ENCODE measurements at places on chromosomes 12 and 14.

DNA sequence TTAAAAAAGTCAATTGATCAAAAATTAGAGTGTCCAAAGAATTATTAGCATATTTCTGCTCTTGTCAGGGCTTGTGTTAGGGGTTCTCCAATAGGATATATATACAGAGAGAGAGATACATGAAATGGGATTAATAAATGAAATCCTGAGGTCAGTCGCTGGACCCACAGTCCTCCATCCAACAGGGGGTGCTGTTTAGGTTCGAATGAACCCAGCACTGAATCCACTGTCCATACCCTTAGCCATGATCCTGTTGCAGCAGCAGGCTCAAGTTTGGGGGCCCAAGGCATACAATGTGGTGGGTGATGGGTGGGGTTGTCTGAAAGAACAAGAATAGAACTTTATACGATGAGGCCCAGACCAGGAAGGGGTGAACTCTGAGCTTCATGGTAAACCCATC lies 780 bp upstream of the MYO1H start:
- no peak for DNase-seq

DNA sequence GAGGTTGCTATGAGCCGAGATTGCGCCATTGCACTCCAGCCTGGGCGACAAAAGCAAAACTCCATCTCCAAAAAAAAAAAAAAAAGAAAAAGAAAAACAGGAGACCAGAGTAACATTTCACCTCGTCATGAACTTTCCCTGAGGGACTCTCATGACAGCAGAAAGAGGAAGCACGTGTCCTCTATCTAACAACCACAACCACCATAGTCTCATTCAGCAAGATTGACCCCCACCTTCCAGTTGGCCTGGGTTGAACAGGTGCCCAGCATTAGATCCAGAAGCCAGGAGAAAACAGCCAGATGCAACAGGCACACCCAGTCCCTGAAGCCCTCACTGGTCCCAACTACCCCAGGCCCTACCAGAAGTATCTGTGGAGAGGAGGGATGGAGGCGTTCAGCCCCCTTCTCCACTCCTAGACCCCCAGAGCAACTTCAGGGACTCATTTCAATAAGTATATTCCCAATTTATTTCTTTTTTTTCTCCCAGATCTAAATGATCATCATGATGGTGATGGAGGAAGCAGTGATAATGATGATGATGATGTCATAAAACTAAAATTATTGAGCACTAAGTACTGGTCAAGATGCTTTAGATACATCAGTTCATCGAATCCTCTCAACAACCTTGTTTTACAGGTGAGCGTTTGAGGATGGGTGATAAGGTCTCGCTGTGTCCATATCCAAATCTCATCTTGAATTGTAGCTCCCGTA lies 235.0 kb downstream of the EFCAB11 start:
- no peak for DNase-seq

DNA sequence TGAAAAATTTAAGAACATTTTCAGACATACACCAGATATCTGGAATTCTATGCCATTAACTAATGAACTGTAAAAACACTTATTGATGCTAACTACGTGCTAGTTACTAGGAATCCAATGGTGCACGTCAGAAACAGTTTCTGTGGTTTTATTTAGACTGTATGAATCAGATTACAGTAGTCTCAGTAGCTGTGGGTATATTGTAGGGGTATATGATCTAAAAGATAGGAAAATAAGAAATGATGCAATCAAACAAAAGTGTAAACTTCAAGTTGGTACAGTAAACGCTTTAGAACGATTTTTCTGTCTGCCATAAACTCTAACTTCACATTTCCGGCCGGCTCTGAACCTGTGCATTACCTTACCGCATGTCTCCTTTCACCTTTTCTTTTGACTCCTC lies 2.3 kb downstream of the ABCC9 start:
- no peak for DNase-seq

DNA sequence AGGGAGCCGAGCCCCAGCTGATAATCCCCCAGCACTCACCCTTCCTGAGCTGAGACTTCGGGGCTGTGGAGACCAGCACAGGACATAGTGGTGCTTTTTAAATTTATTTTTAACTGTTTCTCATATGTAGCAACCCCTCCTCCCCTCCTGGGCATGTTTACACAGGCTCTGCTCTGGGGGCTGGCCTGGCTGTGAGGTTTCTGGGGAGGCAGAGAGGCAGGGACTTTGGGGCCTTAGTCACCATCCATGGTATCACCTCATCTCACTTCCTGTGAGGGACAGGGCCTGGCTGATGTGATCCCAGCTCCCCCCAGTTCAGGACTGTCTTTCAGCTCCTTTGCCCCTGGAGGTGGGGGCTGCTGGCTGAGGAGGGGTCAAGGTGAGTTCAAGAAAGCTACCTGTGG lies 20.4 kb downstream of the VASH1 start:
- no peak for DNase-seq

DNA sequence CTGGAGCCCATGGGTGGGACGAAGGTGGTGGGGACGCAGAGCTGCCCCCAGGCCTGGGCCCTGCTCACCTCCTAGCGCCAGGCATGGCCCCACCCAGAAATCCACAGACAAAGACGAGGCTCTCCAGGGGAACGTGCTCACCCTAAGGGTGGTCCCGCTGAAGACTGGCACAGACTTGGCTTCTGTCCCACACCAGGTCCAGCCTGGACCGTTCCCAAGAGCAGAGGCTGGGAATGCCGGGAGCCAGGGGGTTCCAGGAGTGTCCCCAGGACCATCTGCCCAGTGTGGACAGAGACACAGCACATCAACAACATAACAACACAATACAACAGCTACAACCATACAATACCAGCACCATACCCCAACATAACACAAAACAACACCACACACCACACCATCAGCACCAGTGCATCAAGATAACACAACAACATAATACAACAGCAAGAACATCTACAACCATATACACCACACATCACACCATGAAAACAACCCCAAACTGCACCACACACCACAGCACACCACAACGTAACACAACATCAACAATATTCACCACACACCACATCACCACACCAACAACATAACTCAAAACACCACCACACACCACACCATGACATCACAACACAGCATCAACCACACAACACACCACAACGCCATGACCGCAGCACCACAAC lies 329.6 kb downstream of the ADGRD1 start:
- no peak for DNase-seq

- DNase-seq: no peak
Measured at GRCh38 chr12:97257726-97258125, 204.9 kb upstream of the RMST start.

DNA sequence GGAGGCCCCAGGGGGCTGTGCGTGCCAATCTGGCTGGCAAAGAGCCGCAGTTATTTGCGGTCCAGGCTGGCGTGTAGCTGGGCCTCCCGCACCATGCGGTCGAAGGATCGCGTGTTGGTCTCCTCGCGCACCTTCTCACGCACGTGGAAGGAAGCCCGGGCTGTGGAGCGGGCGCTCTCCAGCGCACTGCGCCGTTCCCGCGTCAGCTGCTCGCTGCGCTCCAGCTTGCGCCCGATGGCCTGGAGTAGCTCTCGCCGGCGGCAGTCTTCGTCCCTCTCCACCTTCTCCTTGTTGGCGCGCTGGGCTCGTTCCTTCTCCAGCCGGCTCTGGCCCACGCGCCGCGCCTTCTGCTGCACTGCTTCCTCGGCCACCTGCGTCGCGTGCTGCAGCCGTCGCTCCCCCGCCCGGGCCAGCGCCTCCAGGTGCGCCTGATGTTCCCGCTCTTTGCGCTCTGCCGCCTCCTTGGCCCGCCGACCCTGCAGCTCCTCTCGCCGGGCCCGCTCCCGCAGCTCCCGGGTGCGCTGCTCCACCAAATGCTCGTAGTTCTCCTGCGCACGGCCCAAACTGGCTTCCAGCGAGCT lies 3.1 kb downstream of the CCDC177 start:
- DNase-seq: no peak

DNA sequence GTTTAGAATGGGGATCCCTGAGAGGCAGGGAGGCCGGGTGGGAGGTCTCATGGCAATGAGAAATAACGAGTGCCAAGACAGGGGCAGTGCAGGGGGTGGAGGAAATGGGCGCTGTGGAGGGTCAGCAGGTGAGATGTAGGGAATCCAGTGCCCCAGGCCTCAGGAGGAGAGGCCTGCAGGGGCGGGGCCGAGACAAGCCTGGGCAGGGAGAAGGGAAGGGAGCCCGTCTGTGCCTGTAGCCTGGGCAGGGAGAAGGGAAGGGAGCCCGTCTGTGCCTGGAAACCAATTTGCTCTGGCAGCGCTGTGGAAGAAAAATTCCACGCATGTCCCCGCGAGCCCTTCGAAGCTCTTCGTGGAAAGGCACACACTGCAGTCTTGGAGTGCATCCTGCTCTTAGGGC lies 10.6 kb upstream of the NCOR2 start:
- no peak for DNase-seq

DNA sequence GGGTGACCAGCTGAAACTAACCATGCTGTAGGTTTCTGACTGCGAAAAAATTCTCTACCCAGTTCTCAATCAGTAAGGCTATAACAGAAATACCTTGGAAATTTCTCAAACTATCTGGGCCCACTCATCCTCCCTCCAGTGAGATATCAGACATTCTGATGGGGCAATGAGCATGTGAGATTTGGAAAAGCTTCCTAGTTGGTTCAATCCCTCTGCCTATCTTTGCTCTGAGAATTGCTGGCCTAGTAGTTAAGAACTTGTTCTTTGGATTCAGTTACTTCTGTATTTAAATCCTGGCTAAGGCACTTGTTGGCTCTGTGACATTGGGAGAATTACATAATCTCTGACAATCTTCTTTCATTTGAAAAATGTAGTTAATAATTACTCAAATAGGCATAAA lies 119.4 kb downstream of the SLC15A5 start:
- DNase-seq: no peak

- no peak for DNase-seq
Measured at GRCh38 chr14:99384450-99385417, 95.9 kb downstream of the SETD3 start.

GRCh38 chr14:71056168-71056567 lies 148.9 kb downstream of the PCNX1 start:
- DNase-seq: no peak

DNA sequence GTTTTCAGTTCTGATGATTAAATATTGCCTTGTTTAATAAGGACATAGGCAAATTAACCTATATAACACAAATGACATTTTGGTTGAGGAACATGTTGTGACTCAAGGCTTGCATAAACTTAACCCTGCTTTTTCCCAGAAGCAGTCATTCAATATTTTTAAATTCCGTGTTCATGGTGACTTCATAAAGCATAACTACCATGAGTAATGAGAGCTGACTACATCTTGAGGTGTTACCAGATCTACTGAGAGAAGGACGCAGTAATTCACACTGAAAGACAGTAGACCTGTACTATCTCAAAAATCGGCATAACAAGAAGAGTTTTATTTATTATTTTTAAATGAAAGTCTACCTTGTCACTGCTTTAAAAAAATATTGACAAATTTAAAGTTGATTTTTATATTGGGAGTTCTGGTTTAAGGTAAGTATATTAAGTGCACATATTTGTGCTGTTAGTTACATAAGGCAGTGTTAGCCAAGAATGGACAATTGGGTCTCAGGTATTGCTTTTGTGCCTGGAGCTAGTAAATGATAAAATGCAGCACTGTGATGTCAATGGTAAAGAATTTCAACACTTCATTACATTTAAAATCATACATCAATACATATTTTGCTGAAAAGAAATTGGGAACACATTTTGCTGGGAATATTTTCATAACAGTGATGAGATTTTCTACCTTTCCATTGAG lies 1198.5 kb downstream of the FSCB start:
- DNase-seq: no peak

- no peak for DNase-seq
Measured at GRCh38 chr12:47705229-47705565, 633 bp downstream of the RPAP3 start.

DNA sequence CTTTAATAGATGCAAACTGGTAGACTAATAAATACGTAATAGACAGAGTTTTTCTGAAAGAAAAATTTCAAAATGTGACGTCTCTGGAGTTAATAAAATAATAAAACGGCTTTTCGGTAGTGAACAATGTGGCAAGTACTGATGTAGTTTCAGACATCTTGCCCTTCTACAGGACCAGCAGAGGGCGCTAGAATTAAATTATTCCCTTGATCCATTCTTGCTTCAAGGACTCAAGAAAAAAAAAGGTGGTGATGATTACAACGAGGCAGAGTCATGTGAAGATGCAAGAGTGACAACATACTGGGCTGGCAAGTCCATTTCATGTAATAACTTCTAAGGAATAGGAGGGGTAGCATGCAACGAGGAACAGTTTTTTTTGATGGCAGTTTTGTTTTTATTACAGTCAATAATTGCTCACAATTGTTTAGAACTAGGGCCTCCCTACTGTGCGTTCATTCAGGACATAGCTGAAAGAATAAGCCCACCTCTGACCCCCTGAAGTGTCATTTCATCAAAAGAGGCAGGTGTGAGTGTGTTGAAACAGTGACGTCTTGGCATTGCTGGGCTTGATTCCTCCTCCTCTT lies 101.0 kb upstream of the GZMB start:
- peak; percentile 72 for DNase-seq

- no peak for DNase-seq
Measured at GRCh38 chr12:93550748-93551611, 21.5 kb upstream of the SOCS2 start.

DNA sequence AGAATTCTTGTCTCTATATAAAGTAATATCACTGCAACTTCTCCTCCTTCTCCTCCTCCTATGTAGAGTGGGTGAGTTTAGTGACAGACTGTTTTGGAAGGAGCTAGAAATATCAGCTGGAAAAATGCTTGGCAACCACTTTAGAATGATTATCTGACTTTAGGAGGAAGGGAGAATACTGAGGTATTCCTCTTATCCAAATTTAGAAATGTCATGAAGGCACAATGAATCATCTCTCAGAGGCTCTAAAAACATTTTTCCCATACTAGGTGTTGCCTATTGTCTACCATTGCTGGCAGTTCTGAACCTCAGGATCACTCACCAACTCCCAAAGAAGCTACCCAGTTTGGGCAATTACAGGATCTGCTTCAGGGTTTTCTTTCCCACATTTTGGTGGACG lies 306.6 kb upstream of the ATP2B1 start:
- DNase-seq: no peak

DNA sequence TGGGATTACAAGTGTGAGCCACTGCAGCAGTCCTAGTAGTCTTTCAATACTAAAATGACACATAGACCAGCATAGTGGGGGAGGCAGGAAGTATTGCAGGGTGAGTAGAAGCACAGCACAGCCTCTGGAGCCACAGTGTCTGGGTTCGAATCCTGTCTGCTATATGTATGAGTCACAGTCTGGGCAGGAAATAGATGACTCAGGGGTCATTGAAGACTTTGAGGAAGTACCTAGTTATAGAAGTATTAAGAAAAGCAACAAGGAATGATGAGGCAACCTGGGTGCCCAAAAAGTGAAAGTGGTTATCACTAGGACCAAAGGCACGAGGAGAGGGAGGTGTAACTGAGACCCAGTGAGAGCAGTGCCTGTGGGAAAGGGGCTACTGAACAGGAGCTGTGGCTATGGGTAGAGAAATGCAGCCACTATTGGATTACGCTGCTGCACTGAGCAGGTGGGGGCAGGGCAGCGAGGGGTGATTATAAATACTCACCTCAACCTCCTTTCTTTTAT lies 124.0 kb downstream of the PDE3A start:
- peak; percentile 40 for DNase-seq

- DNase-seq: peak; percentile 2
Measured at GRCh38 chr14:94936401-94936892, 166.5 kb upstream of the GSC start.
